ENCODE measurements at places on chromosomes 12 and 14.

- peaks cover 89% of the 10 kb centered on the region for H3K4me1 ChIP-seq
- peaks cover 88% of the 10 kb centered on the region for H3K36me3 ChIP-seq
- peak overlapping the region; percentile 93 for H3K27ac ChIP-seq
- H3K4me3 ChIP-seq, result peak overlapping the region; percentile 75
- peak; percentile 73 for DNase-seq
- no peaks in the 10 kb centered on the region for H3K27me3 ChIP-seq
Measured at GRCh38 chr12:14952299-14952921, 9.0 kb downstream of the ARHGDIB start.

- no peaks in the 10 kb centered on the region for H3K27me3 ChIP-seq
- H3K27ac ChIP-seq, result no peak overlapping the region
- H3K4me3 ChIP-seq, result no peak overlapping the region
- peaks cover 38% of the 10 kb centered on the region for H3K36me3 ChIP-seq
Measured at GRCh38 chr12:89610366-89610765, 84.5 kb upstream of the POC1B start.

- no peaks in the 10 kb centered on the region for H3K27me3 ChIP-seq
- H3K36me3 ChIP-seq, result no peaks in the 10 kb centered on the region
- DNase-seq, result no peak
- no peaks in the 10 kb centered on the region for H3K4me1 ChIP-seq
- H3K4me3 ChIP-seq, result no peak overlapping the region
Measured at GRCh38 chr12:40947797-40948196, 240.3 kb upstream of the PDZRN4 start.

DNA sequence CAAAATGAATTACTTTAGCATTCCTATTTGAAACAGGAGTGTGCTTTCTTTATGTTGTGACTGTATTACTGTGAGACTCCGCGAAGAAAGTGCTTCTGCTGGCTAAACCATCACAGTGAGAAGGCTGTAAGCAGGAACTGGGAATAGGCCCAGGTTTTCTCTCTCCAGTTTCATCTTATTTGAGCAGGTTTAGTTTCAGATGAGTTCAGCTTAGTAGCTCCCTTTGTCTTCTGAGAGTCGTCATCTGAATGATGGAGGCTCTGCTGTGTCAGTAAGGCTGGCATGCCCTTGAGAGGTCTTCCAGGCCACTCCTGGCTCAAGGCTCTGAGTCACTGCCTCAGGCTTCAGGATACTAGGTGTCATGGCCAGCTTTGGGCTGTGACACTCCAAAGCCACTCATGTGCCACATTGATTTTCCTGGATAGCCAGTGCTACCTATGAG lies 205.6 kb upstream of the RGS6 start:
- no peaks in the 10 kb centered on the region for H3K27me3 ChIP-seq
- H3K27ac ChIP-seq, result no peak overlapping the region
- no peak for DNase-seq
- H3K36me3 ChIP-seq, result peaks cover 27% of the 10 kb centered on the region

GRCh38 chr14:100673085-100673806 lies 53.4 kb upstream of the DLK1 start:
- DNase-seq, result no peak
- no peak overlapping the region for H3K4me3 ChIP-seq
- no peak overlapping the region for H3K27ac ChIP-seq
- peaks cover 34% of the 10 kb centered on the region for H3K27me3 ChIP-seq
- no peaks in the 10 kb centered on the region for H3K4me1 ChIP-seq

GRCh38 chr12:132582582-132583410 lies 27.6 kb downstream of the LRCOL1 start:
- no peaks in the 10 kb centered on the region for H3K27me3 ChIP-seq
- DNase-seq, result no peak
- no peak overlapping the region for H3K4me3 ChIP-seq
- H3K4me1 ChIP-seq, result no peaks in the 10 kb centered on the region
- H3K27ac ChIP-seq, result no peak overlapping the region

DNA sequence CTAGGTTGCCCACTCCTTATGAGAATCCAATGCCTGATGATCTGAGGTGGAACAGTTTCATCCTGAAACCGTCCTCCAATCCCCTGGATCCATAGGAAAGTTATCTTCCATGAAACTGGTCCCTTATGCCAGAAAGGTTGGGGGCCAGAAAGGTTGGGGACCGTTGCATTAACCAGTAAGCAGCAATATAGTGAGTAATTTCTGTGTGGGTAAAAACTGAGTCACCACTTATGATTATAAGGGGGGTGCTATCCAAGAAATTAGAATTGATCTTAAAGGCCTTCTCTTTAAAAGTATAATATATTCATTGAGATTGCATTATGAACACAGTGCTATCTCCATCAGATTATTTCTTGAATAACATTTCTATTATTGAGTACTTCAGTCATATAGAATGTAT lies 97.2 kb downstream of the PCNX1 start:
- DNase-seq, result no peak
- peaks cover 22% of the 10 kb centered on the region for H3K4me1 ChIP-seq
- H3K27ac ChIP-seq, result no peak overlapping the region
- no peak overlapping the region for H3K4me3 ChIP-seq

DNA sequence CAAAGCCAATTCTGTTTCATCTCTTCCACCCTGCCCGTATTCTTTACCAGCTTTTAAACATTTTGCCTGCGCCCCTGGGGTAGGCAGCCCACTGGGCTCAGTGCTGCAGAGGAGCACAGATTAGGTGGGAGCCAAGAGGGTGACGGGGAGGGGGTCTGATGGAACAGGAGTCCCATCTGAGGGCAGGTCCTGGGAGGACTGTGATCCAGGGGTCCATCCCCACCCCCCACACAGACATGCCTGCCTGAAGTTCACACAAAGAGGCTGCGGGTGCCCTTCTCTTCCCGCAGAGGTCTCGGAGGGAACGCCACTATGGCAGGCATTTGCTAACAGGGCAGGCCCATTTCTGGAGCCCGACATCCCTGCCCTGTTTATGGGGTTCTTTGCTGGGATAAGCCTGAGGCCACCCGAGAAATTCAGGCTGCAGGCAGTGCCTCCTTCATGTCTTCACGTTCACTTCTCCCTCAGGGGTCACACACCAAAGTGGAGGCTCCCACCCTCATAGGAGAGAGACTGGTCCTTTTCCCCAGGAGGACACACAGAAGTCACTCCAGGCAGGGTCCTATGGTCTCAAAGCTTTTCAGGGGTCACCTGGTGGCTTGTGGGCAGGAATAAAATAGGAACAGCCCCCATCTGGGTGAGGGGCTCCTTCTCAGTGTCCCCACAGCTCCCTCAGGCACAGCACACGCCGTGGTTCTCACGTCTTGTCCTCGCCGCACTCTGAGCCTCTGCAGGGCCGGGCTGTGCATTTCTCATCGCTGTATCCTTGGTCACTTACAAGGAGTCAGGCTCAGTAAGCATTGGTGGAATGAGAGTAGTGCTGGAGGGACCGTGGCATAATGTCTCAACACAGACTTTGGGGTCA lies 12.9 kb downstream of the VASH1 start:
- H3K4me1 ChIP-seq, result peaks cover 22% of the 10 kb centered on the region
- no peaks in the 10 kb centered on the region for H3K36me3 ChIP-seq
- no peak overlapping the region for H3K4me3 ChIP-seq
- no peak overlapping the region for H3K27ac ChIP-seq

GRCh38 chr12:662566-663292 lies 516 bp downstream of the NINJ2 start:
- H3K4me1 ChIP-seq, result peaks cover 39% of the 10 kb centered on the region
- peak overlapping the region; percentile 78 for H3K27ac ChIP-seq
- no peaks in the 10 kb centered on the region for H3K27me3 ChIP-seq
- H3K36me3 ChIP-seq, result no peaks in the 10 kb centered on the region
- no peak for DNase-seq

DNA sequence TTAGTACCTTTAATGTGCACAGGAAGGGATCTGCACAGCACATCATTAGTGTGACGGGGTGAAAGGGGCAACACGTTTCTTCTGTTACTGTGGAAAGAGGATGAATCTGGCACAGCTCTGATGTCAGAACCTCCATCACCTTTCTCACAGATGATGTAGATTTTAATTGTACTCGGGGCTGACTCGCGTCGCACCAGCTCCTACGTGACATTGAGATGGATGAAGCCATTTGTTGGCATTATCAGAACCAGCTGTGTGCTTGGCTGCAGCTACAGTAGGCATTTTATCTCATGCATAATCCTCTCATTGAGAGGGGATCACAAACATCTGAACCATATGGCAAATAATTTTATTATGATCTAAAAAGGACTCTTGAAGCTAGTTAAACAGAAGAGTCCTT lies 173.6 kb downstream of the PDZRN4 start:
- H3K4me3 ChIP-seq, result no peak overlapping the region
- no peak for DNase-seq
- no peak overlapping the region for H3K27ac ChIP-seq

- no peak overlapping the region for H3K4me3 ChIP-seq
- no peak overlapping the region for H3K27ac ChIP-seq
- DNase-seq, result no peak
- H3K4me1 ChIP-seq, result no peaks in the 10 kb centered on the region
- H3K36me3 ChIP-seq, result no peaks in the 10 kb centered on the region
Measured at GRCh38 chr12:130481392-130481879, 143.7 kb downstream of the PIWIL1 start.

DNA sequence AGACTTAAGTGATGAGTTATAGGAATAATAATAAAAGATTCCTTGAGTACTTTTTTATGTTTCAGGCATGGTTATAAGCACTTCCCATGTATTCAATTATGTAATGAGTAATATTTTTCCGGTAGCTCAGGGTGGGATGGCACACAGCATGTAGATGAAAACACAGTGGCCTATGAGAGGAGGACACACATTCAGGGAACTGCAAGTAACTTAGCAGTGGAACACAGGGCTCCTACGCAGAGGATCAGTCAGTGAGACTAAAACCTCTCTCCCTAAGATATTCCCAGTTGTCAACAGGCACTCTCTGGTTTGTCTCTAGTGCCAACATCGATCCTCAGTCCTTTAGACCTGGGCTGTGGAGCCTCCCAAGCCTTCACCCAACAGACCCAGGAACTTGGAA lies 219.4 kb downstream of the DIO2 start:
- DNase-seq, result no peak
- no peak overlapping the region for H3K4me3 ChIP-seq
- H3K4me1 ChIP-seq, result no peaks in the 10 kb centered on the region
- no peaks in the 10 kb centered on the region for H3K27me3 ChIP-seq
- no peak overlapping the region for H3K27ac ChIP-seq

DNA sequence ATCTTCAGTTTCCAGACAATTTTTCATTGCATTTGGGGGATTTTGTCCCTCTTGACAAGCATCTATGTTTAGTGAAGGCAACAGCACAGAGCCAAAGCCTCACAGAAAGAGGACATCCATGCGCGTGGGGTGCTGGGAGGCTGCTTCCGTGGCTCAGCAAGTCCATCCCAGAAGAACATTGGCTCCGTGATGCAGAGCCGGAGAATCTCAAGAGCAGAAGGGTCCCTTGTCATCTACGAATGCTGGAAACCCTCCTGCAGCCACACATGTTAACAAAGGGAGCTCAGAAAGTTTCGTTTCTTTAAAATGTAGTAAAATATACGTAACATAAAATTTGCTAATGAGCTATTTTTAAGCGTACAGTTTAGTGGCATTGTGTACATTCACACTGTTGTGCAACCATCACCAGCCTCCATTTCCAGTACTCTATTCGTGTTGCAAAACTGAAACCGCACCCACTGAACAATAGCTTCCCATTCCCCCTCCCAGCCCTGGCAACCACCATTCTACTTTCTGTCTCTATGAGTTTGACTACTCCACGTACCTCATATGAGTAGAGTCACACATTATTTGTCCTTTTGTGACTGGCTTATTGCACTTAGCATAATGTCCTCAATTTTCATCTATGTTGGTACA lies 185.9 kb downstream of the TTC7B start:
- H3K4me1 ChIP-seq, result peaks cover 7% of the 10 kb centered on the region
- no peaks in the 10 kb centered on the region for H3K36me3 ChIP-seq
- no peak overlapping the region for H3K4me3 ChIP-seq
- no peaks in the 10 kb centered on the region for H3K27me3 ChIP-seq

DNA sequence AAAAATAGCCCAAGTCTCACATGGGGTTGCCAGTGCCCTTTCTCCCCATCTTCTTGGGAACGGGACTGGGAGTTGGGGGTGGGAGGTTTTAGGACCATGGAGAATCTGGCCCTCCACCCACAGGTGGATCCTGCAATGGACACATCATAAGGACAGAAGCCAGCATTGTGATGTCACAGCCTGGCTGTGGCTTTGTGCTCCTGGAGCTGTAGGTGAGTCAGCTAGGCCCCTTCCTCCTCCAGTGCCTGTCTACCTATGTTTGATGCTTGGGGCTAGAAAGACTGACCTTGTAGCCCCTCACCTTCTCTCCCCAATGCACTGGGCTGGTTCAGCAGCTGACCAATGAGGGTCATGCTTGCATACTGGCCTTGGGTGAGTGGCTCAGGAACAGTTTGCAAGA lies at the start of gene CCDC197:
TSS of gene CCDC197 (plus strand) at position 220 of the 400 bp plus-strand sequence. CDS start 831 bp downstream, outside the sequence.
- H3K27ac ChIP-seq, result peak within 1 kb of the TSS; percentile 3
- no peak within 1 kb of the TSS for H3K4me3 ChIP-seq
- H3K27me3 ChIP-seq, result no peaks in the 10 kb centered on the region
- H3K4me1 ChIP-seq, result peaks cover 58% of the 10 kb centered on the region
- DNase-seq, result peak; percentile 32

GRCh38 chr14:56794557-56795283 lies 15.6 kb downstream of the OTX2 start:
- H3K27me3 ChIP-seq, result peaks cover 66% of the 10 kb centered on the region
- peaks cover 4% of the 10 kb centered on the region for H3K4me1 ChIP-seq
- no peak overlapping the region for H3K4me3 ChIP-seq
- H3K36me3 ChIP-seq, result no peaks in the 10 kb centered on the region

DNA sequence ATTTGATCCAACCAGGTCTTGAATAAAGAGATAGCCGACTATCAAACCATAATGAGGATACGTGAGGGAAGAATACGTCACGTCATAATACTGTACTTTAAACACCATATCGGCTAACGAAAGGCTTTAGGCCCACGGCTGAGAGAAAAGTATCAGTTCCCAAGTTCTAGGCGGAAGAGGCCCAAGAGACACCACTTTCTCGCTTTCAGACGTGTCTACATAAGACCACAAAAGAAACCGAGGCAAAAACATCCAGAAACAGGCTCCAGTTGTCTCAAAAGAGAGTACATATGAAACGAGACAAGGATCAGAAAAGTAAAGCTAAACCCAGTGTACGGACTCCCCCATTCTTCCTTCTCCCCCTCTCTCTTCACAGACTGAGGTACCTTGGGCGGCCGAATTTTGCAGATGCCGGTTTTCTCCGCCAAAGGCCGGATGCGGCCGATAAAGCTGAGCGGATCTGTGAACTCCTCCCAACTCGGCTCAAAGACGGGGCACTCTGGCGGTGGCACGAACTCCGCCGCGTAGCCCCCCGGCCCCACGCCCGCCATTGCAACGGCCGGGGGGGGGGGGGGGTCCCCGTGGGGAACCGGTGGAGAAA lies 479 bp downstream of the KDM5A start:
- peaks cover 36% of the 10 kb centered on the region for H3K4me1 ChIP-seq
- no peaks in the 10 kb centered on the region for H3K27me3 ChIP-seq
- DNase-seq, result peak; percentile 77
- peaks cover 41% of the 10 kb centered on the region for H3K36me3 ChIP-seq
- peak overlapping the region; percentile 89 for H3K4me3 ChIP-seq

- H3K27me3 ChIP-seq, result no peaks in the 10 kb centered on the region
- no peak overlapping the region for H3K27ac ChIP-seq
- no peaks in the 10 kb centered on the region for H3K36me3 ChIP-seq
Measured at GRCh38 chr14:83764656-83765599, 1765.0 kb upstream of the FLRT2 start.

GRCh38 chr12:101407049-101407435 lies 530 bp downstream of the ARL1 start:
- H3K27ac ChIP-seq, result peak overlapping the region; percentile 96
- DNase-seq, result peak; percentile 46
- peaks cover 21% of the 10 kb centered on the region for H3K4me1 ChIP-seq
- H3K27me3 ChIP-seq, result no peaks in the 10 kb centered on the region
- no peaks in the 10 kb centered on the region for H3K36me3 ChIP-seq

Data from activated CD8-positive, alpha-beta T cell treated with anti-CD3 and anti-CD28 coated beads, Interleukin-2, amount 10 ng/mL, durations not matched to agents 7 days and 5 days (primary cell).